Glomerular endothelial cell (primary cell): ENCODE measurements at places on chromosomes 12 and 14.
A peak's percentile ranks its signal among the peaks of the same experiment; 100 is the strongest.

DNA sequence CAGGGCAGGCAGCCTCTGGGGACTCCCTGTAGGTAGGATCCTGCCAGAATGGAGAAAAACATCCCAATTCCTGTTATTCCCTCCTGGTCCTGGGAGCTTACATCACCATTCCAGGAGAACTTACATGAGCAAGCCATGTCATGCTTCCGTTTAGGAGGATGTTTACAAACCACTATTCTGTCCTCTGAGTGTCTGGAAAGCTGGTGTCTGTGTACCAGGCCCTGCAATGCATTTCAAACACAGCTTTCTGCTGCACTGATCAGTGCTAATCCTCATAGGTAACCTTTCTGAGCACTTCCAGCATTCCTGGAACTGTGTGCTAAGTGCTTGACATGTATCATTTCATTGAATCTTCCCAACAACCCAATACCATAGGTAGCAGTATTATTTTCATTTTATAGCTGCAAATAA lies 19.8 kb upstream of the MAP1LC3B2 start:
- DNase-seq, result no peak

DNA sequence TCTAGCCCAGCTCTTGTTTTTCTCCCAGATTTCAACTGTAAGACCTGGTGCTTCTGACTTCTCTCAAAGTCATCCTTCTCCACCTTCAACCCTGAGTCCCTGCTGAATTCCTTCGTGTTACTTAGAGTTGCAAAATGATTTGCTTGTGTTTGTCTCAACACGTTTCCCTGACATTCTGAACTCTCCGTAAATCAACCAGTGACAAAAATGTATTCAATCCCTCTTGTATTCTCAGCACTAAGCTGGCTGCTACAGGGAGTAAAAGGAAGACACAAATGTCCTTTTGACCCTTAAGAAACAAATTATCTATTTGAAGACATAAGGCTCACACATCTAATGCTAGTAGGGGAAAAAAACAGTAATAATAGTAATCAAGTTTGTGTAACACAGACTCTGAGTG lies 514.0 kb upstream of the TMPO start:
- no peak for DNase-seq

GRCh38 chr14:103122947-103123633 lies at the start of gene TNFAIP2:
TNFAIP2 (plus strand) TSS chr14:103123461; CDS start chr14:103126458, 2,997 bp downstream.
- DNase-seq, result no peak

DNA sequence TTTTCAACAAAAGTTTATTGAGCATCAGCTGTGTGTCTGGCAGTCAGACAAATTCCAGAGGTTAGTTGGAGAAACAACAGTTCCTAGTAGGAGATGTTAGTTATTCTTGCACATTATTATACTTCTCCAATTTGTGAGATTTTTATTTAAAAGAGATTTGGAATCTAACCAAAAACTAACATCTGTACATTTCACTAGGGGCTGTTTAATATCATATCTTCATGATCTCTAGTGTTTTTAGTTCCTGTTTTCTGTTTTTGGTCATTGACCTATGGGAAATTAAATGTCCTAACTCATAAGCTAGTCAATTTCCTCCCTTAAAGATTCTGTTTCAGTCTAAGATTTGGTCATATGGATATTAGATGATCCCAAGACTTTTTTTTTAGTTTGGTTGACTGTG lies 34.1 kb upstream of the KLHDC2 start:
- no peak for DNase-seq

DNA sequence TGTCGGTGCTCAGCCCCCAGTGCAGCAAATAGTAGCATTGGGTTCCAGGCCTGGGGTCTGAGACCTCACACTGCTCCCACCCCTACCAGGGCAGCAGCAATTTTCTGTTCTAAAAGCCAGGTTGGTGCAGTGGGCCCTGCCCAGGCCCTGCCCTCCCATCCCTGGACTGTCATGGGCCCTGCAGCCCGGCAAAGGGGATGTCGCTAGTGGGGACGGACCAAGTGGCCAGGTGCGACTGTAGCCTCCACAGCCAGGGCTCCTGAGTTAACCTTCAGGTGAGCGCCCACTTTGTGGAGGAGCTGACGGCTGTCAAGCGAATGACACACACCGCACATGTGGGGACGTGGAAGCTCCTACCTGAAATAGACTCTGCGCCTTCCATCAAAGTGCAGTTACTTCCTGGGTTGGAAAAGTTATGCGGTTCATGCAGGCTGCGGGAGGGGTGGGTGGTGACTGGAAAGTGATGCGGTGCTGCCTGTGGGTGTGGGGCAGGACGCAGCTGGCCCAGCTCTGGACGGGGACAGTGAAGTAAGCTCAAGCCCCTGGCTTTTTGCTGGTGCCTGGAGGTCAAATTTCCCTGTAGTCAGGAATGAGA lies 1.5 kb downstream of the INF2 start:
- no peak for DNase-seq

GRCh38 chr14:87386524-87386923 lies 606.5 kb downstream of the GALC start:
- no peak for DNase-seq

DNA sequence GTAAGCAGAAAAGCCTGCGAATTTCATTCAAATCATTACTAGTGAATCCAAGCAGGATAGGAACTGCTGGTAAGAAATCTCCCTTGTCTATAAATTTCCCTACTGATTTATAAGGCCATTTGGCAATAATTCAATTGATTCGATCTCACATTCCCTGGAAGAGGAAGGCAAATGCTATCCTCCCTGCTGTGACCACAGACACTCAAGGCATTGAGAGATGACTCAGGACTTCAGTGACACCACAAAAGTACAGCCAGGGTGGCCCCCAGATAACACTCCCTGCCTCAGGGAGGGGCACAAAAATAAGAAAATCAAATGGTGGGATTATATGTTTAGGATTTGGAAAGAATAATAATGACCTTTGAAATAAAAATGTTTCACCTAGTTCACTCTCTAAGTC lies 162.7 kb downstream of the GRIP1 start:
- no peak for DNase-seq

DNA sequence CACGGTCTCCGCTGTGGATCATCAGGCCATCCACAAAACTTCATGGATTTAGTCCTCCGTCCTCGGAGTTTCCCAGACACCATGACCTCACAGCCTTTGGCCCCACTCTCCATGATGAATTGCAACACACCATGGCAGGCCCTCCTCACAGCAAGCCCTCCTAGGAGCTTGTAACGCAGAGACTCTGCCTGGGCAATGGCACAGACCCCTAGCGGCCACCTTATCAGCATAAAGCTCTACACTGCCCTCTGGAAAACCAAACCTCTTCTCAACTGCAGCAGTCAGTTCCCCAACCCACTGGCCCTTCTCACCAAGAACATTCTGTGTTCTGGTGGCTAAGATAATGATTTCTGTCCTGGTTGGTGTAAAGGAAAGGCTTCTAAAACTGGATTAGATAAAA lies 238.4 kb upstream of the USP15 start:
- no peak for DNase-seq

GRCh38 chr14:34436960-34437728 lies 24.9 kb downstream of the SPTSSA start:
- no peak for DNase-seq

GRCh38 chr14:100822013-100822412 lies 3.9 kb upstream of the MEG3 start:
- DNase-seq, result no peak

DNA sequence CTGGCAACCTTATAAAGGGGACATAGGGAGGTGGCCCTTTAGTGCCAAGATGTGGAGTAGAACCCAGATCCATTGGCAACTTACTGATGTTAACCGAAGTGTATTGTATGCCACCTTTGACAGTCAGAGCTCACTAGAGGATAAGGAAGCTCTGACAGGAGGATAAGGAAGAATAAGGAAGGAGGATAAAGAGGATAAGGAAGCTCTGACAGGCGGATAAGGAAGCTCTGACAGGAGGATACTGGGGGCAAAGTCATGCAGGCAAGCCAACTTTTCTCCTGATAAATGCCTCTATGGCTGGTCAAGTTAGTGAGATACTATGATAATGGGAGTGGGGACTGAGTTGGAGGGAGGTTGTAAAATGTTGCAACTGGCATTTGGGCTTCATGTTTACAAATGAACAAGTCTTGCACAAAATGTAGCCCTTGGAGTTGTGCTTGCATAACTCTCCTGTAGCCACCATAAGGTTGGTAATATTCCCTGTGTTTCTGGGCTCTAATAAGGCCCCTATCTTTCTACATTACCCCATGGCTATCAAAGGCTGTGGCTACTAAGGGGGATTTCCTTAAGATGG lies 17.7 kb upstream of the DHRS2 start:
- no peak for DNase-seq

DNA sequence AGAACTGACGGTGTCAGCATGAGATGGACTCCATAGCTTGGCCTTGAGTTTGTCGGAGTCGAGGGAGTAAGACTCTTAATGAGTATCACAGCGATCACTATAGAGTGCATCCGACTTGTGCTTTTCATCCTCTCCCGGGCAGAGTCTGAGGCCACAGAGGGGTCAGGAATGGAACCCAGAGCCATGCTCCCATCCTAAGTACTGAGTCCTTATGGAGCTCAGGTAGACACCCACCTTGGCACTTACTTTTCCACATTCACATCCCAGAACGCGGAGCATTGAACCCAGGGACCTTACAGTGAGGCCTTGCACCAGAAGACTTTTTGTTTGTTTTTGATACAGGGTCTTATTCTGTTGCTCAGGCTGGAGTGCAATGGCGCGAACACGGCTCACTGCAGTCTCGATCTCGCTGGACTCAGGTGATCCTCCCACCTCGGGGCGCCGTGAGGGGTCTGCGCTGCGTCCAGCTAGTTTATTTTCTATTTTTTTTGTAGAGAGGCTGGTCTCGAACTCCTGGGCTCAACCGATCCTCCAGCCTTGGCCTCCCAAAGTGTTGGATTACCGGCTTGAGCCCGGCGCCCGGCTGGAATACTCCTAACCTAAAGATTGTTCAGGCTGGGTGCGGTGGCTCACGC lies 719 bp upstream of the SRSF9 start:
- DNase-seq, result no peak

DNA sequence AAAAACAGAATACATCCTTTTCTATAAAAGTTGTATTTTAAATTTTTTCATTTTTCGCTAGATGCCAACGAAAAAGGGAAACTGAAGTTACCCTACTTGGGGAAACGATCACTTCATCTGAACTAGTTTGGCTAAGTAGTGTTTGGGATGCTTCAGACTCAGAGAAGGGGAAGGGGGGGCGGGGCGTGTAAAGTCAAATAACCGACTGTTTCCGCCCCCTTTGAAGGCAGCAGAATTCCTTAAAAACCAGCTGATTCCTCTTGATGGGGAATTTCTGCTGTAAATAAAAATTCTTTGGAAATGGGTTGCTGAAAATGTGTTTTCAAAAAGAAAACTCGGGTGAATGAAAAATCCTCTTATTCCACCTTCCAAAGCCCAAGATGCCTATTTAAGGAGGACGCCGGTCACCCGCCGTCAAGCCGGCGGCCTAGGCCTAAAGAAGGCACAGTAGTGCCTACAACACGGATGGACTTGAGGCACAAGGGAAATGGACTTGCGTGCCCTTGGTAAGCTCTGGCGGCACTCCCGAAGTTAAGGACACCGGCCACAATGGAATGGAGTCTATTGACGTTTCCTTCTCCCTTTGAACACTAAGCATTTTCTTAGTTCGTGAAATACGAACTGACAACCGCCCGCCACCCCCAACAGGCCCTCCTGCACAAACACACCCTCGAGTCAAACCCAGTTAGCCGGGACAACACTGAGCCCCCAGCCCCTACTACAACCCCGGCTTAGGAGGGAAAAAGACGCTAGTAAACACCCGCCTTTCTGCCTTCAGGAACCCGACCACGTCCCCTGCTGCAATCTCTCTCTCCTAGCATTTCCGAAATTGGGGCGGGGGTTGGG lies 1.9 kb downstream of the ATXN2 start:
- peak; percentile 27 for DNase-seq

- no peak for DNase-seq
Measured at GRCh38 chr12:103715494-103715893, 125.5 kb downstream of the NT5DC3 start.

DNA sequence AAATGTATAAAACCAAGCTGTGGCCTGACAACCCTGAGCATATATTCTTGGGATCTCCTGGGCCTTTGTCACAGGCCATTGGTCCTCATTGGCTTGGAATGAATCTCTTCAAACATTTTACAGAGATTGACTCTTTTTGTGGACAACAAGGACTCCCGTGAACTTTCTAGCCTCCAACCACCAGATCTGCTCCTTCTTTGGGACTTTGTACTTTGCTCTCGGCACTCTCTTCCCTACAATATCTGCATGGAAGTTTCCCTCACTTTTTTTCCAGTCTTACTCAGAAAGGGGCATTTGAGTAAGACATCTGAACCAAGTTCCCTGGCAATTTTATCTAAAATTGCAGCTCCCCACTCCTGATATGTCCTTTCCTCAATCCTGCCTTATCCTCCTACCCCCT lies 158.8 kb downstream of the PHLDA1 start:
- DNase-seq, result no peak

DNA sequence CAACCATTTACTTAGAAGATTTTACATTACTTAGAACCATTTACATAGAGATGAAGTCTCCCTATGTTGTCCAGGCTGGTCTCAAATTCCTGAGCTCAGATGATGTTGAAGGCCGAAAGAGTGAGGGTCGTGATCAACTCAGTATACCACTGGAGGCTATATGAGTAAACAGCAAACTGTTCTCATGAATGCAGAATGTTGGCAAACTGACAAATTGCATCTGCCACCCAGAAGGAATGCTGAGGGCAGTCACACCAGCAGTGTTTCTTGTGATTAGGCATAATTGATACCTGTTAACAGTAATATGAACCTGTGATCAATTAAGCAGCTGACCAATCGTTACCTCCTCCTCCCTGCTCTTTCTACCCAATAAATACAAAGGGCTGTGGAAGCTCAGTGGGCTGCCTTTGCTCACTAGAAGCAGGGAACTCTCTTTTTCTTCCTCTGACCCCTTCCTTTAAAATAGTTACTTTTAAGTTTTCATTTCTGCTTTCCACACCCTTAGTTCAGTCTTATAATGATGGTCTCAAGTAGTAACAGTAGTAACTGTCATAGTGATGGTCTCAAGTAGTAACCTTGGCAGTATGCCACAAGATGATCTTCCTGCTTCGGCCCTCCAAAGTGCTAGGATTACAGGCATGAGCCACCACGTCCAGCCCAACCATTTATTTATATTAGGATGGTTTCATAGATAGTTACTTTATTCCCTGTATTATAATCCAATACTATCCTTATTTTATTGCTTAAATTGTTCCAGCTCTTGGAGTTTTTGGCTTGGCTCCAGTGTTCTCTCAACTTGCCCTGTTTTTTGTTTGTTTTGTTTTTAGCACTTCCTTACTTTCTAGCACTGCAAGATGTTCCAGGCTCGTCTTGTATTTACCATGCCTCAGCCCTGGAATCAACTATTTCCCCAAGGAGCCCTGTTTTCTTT lies 25.8 kb downstream of the LIMA1 start:
- DNase-seq, result no peak

- DNase-seq, result no peak
Measured at GRCh38 chr12:65891219-65891618, 66.9 kb downstream of the HMGA2 start.

GRCh38 chr12:104280717-104281458 lies 22.7 kb upstream of the EID3 start:
- DNase-seq, result no peak

DNA sequence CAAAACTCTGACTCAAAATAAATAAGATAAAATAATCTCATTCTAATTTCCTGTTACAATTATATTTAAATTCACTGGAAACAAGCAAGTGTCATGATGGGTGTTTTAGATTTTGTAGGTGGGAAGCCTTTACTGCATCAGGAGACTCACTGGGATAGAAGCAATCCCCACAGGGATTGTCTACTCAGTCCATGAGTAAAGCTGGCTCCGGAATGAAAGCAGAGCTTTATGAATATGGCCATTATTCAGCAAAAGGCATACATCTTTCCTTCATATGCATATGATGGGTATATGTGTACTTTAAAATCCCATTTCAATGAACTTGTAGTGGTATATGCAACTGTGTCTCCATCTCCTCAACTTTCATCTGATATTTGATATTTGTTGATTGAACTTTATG lies 25.4 kb upstream of the PPM1H start:
- DNase-seq, result no peak
